ENCODE measurements at places on chromosomes 11 and 22.
A peak's percentile ranks its signal among the peaks of the same experiment; 100 is the strongest.

- no peak for DNase-seq
Observed at GRCh38 chr22:37632174-37633088, 7.0 kb upstream of the SH3BP1 start.

- DNase-seq = no peak
Observed at GRCh38 chr11:102117472-102118113, 7.3 kb downstream of the YAP1 start.

GRCh38 chr11:130980071-130980862, 64.0 kb upstream of the SNX19 start:
- no peak for DNase-seq

DNA sequence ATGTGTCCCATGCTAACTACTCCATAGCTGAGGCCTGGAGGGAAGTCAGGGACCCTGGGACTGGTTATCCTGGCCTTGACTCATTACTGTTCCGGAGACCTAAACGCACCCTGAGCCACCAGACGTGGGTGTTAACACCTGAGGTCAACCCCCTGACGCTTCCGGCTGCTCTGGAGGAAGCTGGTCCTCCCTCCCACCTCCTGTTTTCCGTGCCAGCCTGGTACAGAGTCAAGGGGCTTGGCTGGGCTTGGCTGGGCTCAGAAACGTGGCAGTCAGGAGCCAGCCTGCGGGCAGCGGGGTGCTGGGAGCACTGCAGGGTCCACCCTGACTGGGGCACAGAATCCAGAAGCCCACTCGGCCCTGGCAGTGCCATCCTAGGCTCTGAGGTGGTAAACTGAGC, 2.6 kb downstream of the TMPRSS4 start:
- no peak for DNase-seq

- no peak for DNase-seq
Observed at GRCh38 chr22:36583546-36583945, 54.6 kb upstream of the EIF3D start.

DNA sequence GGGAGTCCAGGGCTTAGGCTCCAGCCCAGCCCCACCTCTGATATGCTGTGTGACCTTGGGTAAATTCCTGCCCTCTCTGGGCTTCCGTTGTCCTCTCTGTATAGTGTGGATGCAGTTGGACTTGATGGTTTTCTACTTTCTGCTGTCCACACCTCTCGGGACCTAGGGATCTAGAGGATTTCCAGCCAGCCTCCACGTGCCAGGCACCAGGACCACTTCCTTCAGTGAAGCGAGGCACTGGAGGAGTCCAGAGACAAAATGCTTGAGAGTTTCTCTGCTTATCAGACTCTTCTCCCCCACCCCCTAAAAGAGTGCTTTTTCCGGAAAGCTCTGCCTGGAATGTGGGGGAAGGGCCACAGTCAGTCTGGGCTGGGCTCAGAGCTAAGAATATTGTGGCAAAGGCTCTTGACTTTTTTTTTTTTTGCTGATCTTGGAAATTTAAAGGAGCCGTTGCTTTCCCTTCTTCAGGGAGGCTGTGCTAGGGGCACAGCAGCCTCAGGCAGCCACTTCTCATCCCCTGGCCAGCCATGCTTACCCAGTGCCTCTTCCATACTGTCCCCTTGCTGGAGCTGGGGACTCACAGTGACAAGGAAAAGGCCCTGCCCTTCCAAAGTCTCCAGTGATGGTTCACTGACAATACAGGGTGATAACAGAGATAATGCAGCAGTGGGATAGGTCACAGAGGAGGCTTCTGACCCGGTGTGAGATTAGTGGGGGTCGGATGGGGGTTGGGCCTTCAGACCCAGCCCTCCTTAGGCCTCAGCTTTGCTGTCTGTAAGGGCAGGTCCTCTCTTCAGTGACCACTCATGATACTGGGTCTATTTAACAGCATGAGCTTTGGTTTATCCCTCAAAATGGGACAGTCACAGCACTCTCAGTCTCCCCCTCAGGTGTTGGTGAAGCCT, 2.9 kb upstream of the SERPINH1 start:
- no peak for DNase-seq

DNA sequence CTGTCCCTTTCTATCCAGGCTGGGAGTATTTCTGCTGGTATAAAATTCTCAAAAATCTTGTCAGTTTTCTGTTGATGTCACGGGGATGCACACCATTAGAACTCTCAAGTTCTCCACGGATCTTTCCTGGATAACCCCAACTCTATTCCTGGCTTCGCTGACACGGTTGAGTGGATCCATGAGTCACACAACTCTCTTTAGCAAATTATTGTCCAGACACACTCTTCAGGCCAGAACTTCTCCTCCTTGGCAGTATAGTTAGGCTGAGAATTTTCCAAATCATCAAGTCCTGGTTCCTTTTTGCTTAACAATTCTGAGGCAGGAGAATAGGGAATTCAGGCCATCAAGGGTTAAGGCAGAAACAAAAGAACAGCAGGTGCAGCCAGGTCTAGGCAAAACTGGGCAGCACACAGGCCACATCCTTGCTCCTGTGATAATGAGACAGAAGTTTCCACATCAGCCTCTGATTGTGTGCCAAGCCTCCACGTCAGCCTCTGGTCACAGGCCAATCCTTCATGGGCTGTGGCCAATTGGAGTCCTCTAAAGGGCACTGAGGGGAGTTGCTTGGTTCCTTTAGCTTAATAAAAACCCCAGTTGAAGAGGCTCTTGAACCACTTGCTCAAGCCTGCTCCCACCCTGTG, 5.7 kb upstream of the ACAT1 start:
- peak; percentile 22 for DNase-seq

DNA sequence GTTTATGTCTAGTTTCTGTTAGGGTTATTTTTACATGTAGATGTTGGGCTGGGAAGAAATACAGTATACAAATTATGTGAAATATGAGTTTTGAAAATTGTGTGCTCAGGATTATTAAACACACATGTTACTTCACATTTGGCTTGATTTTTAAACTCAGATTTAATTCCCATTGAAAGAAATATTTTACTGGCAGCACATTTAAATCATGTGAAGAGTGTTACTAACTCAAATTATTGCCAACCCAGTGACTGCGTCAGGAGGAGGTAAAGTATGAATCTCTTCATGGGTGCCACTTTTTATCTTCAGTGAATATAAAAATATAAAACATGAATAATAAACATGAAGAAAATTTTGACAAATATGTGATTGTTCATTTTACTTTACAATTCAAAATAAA, 457.5 kb upstream of the CCDC179 start:
- DNase-seq = no peak

DNA sequence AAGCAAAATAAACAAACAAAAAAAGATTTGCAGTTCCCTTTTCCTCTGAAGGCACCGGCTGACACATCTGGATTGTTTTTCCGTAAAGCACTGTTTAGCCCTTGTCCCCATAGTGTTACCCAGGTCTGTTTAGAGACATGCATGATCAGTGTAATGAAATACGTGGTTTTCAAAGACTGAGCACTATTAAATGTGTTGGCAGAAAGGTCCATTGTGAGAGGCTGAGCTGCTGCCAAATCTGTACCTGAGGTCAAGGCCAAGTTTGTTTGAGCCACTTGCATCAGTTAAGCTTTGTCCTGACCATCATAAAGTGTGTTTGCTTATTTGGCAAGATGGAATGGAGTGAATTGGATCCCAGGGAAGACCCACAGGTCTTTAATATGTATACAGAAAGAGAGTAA, 26.3 kb downstream of the CTR9 start:
- DNase-seq = no peak

- no peak for DNase-seq
Observed at GRCh38 chr11:31977343-31977742, 113.5 kb upstream of the RCN1 start.

- no peak for DNase-seq
Observed at GRCh38 chr11:17707830-17708229, 11.5 kb upstream of the MYOD1 start.

DNA sequence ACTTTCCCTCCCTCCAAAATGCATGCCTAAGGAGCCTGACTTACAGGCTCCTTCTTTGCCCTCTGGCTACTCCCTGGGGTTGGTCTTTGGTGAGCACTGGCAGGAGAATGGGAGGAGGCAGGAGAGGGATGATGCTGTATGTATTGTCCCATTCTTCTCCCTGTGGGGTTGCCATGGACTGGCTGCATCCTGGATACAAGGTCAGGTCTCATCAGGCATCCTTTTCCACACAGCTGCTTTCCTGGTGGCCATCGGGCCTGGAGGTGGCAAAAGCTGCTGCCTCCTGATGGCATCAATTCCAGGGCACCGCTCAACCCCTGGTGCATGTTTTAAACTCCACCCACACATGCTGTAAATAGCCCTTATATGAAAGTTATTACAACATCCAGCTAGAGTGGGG, 257.2 kb downstream of the ETS1 start:
- DNase-seq = no peak

GRCh38 chr11:64757549-64758329, 2.0 kb downstream of the PYGM start:
- DNase-seq = no peak

DNA sequence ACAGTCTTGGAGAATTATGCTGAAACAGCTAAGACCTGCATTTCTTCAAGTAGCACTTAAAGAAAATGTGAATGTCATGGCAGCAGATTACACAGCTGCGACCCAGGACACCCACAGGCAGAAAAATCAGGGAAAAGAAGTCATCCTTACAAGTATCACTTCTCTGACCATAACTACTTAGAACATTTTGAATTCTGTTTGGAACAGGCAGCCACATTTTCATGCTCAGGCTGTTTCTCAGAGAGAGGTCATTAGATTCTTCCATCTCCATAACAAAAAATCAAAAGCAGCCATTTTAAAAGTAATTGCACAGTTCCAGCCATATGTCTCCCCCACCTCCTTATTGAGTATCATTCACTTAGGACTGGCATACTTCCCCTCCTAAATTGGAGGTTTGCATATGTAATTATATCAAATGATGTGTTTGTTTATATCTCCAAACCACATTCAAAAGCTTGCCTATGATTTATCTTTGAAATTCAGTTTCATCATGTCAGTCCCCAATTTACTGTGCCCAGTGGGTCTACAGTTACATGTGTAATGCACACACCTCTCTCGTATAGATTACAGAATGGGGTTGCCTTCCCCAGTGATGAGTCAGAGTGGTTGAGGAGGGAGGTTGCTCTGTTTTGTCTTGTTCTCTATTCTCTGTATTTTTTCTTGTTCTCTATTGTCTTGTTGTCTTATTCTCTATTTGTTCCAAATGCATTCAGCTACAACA, 276.5 kb upstream of the MTNR1B start:
- DNase-seq = no peak

DNA sequence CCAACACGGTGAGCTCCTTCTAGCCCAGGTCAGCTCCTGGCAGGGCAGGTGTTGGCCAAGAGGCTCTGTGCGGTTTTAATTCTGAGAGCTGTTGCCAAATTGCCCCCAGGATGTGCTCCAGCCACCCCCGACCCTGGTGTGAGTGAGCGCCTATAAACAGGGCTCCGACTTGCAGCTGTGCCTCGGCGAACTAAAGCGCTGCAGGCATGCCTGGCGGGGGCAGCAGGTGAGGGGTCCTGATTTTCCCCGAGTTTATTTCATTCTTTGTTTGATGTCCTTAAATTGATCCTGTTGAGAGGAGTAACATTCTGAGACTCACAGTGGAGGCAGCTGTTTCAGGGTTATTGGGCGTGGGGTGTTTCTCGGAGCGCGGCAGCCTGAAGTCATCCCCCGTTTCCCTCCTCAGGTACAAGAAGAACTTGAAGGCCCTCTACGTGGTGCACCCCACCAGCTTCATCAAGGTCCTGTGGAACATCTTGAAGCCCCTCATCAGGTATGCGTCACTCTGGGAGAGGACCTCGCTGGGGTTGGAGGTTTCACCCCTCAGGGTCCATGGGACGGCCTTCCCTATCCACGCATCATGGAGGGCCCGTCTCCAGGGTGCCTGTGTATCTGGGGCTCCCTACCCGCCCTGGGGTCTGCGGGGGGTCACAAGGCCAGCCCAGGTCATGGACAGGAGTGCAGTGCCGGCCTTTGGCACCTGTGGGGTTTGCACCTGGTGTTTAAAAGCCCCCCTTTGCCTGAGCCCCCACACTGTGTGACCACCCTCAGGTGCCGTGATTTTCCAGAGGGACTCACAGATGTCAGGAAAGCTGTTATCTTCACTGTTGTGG, 62.1 kb downstream of the ARHGAP8 start:
- DNase-seq = no peak

GRCh38 chr11:26199331-26200095, 132.4 kb upstream of the ANO3 start:
- DNase-seq = no peak

GRCh38 chr11:84130646-84131427, 844.7 kb upstream of the CCDC90B start:
- no peak for DNase-seq

DNA sequence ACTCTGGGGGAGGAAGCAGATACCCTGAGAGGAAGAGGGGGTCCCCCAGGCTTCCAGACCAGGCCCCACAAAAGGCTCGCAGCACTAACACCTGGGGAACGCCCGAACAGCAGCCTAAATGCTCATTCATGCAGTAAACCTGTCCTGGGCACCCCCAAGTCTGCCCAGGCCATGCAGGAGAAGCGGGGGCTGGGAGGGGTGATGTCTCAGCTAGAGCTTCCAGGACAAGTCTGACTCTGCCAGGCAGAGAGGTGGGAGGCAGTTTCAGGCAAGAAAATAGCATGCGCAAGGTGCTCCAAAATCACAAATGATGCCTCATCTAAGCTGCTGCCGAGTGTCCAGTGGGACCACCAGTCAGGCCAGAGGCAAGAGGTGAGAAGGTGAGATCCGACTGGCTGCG, 14.6 kb downstream of the CABP7 start:
- DNase-seq = no peak

- no peak for DNase-seq
Observed at GRCh38 chr11:84719935-84720577, 907.1 kb downstream of the DLG2 start.

DNA sequence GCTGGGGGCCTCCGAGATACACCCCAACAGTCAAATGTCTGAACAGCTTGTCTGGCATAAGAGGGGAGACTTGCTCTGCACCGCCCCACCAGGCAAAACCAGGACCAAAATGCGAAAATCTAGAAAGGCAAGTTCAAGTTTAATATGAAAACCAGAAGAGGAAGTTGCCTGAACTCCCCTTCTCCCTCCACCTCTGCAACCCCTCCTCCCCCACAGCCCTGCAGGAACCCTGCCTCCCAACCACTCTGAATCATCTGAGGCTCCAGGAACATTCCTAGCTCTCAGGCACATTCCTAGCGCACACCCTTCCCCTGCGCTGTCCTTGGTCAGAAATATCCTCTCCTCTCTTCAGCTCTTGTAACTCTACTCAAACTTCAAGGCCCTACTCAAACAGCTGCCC, 36.7 kb downstream of the ISX start:
- no peak for DNase-seq

DNA sequence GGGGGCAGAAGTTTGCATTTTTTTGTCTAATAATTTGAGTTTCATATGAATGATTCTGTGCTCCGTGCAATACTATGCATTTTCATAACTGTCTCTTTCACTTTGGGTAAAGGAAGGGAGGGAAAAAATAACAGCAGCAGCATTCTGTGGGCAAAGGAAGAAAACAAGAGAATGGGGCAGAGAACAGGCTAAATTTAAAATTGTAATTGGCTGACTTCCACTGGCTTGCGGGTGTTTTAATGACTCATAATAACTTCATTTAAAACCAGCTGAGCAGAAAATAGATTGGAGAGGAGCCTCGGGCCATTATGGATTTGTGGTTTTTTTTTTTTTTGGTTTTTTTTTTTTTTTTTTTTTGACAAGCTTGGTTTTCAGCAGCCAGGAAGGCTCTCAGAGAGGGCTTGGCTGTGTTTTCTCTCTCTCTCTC, 107.4 kb downstream of the ZBTB16 start:
- DNase-seq = peak; percentile 70

- no peak for DNase-seq
Observed at GRCh38 chr11:66970807-66971442, 4.2 kb upstream of the C11orf86 start.
